ENCODE measurements at places on chromosomes 16 and 17.

DNA sequence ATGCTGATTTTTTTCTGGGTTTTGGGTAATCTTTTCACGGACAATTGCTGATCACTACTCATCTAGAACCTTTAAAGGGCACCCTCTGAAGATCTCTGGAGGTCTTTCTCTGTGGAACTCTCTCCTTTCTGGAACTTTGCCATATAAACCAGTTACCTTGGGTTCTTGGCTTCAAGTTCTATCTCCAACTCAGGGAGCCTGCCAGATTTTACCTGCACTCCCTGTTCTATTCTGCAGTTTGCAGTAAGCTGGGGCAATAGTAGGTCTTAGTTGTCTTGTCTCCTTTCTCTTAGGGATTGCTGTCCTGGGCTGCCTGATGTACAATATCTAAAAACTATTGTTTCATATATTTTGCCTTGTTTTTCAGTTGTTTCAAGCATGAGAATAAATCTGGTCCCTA lies 120.3 kb downstream of the CHD9 start:
- DNase-seq = no peak

DNA sequence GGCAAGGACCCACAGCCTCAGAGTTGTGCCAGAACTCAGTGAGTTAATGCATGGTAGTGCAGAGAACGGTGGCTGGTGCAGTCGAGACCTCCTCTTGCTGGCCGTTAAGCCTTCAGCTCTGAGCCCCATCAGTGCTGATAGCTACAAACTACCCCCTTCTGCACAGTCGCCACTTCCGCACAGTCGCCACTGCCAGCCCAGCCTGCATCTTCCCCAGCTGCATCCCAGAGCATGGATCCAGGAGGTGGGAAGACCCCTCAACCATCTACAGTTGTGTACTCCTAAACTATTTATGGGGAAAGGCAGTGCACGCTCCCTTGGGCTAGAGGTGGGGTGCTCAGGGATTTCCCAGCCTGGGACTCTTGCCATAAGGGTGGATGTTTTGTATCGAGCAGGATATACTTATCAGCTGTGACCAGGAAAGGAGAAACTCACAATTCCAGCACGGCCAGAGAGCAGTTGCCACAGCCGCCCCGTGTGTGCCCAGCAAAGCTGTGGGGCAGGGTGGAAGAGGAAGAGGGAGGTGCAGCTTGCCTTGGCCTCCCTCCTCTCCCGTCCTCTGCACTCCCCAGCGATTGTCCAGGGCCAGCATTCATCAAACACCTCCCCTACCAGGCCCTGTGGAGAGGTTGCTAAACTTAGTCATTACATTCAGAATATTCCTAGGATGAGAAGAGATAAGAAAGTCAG lies 49.5 kb upstream of the CMIP start:
- no peak for DNase-seq

DNA sequence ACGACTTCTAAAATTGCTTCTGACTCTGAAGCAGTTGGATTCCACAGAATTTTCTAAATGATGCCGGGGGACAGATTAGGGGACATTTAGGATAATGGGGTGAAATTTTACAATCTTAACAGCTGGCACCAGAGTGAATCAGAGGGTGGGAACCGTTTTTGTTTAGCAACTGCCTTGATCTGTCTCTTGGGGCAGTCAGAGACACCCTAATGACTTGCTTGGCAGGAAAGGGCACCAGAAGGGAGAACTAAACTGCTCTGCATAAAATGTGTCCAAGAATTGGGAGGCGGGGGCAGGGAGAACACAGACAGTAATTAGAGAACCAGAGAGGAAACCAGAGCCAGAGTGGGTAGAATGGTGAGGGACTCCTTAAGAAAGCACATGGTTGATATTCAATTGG lies 6.1 kb upstream of the ABCC12 start:
- no peak for DNase-seq

GRCh38 chr17:38619451-38619795 lies 13.7 kb upstream of the SRCIN1 start:
- no peak for DNase-seq

- DNase-seq = no peak
Measured at GRCh38 chr17:74429604-74430384, 2.1 kb upstream of the GPRC5C start.

Measured in NCI-H2081 (cell line).